Thyroid gland (tissue), 4 donors: ENCODE measurements at places on chromosomes 11 and 22.

DNA sequence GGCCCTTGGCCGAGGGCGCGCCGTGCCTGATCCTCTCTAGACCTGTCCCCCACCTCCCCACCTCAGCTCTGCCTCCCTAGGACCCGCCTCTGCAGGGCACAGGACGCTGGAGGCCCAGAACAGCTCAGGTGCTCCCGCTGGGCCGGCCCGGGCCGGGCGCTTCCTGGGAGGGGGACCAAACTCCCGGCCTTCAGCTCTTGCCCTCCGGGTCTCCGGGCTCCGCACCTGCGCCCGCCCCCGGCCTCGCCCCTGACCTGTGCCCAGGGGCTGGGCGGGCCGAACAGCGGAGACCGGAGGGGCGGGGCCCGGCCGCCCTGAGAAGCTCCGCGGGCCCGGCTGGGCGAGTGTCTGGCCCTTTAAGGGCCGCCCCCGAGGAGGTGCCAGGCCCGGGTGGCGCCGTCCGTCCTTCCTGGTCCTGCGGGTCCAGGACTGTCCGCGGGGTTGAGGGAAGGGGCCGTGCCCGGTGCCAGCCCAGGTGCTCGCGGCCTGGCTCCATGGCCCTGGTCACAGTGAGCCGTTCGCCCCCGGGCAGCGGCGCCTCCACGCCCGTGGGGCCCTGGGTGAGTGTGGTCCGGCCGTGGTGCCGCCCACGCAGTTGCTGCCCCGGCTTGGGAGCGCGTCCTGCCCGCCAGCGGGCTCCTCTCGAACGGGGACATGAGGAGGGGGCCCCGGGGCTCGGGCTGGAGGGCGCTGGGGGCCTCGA, at the start of gene SSH3:
SSH3 (plus strand) TSS at position 399 of the 703 bp plus-strand sequence; CDS start at position 495, 96 bp downstream.
- no peaks in the 10 kb centered on the region for H3K27me3 ChIP-seq
- H3K27ac ChIP-seq = peak within 1 kb of the TSS; percentile 76
- H3K4me1 ChIP-seq = peaks cover 24% of the 10 kb centered on the region
- peak within 1 kb of the TSS; percentile 92 for H3K4me3 ChIP-seq

GRCh38 chr22:46453006-46453828, 84.2 kb downstream of the CELSR1 start:
- no peaks in the 10 kb centered on the region for H3K36me3 ChIP-seq
- no peak overlapping the region for H3K27ac ChIP-seq
- H3K4me3 ChIP-seq = no peak overlapping the region
- no peak for DNase-seq
- H3K27me3 ChIP-seq = no peaks in the 10 kb centered on the region

- peak; percentile 59 for DNase-seq
- no peak overlapping the region for H3K4me3 ChIP-seq
- no peak overlapping the region for H3K27ac ChIP-seq
- no peaks in the 10 kb centered on the region for H3K27me3 ChIP-seq
- peaks cover 13% of the 10 kb centered on the region for H3K4me1 ChIP-seq
Observed at GRCh38 chr22:50316114-50317065, 8.9 kb upstream of the PLXNB2 start.

- H3K36me3 ChIP-seq = no peaks in the 10 kb centered on the region
- H3K4me3 ChIP-seq = no peak overlapping the region
- H3K4me1 ChIP-seq = no peaks in the 10 kb centered on the region
- no peak for DNase-seq
- no peaks in the 10 kb centered on the region for H3K27me3 ChIP-seq
Observed at GRCh38 chr11:116505298-116506262, 267.2 kb downstream of the BUD13 start.

GRCh38 chr11:122814401-122814800, 23.9 kb upstream of the CRTAM start:
- H3K36me3 ChIP-seq = no peaks in the 10 kb centered on the region
- H3K27me3 ChIP-seq = no peaks in the 10 kb centered on the region
- H3K4me1 ChIP-seq = peaks cover 25% of the 10 kb centered on the region

GRCh38 chr11:26719998-26720397, 1.9 kb downstream of the SLC5A12 start:
- H3K36me3 ChIP-seq = no peaks in the 10 kb centered on the region
- H3K27ac ChIP-seq = no peak overlapping the region
- H3K4me1 ChIP-seq = no peaks in the 10 kb centered on the region
- no peak for DNase-seq

GRCh38 chr11:32562839-32563599, 20.6 kb upstream of the EIF3M start:
- no peak overlapping the region for H3K4me3 ChIP-seq
- H3K27me3 ChIP-seq = no peaks in the 10 kb centered on the region
- H3K27ac ChIP-seq = peak overlapping the region; percentile 45
- peaks cover 15% of the 10 kb centered on the region for H3K4me1 ChIP-seq
- DNase-seq = peak; percentile 72
- H3K36me3 ChIP-seq = no peaks in the 10 kb centered on the region

DNA sequence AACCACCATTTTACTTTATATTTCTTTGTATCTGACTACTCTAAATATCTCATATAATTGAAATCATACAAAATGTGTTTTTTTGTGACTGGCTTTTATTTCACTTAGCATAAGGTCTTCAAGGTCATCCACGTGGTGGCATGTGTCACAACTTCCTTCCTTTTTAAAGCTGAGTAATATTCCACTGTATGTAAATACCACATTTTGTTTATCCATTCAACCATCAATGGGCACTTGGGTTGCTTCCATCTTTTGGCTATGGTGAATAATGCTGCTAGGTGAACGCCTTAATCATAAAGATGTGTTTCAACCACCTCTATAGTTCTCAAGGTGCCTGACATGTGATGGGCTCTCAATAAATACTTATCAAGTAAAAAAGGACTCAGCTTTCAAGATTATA, 15.5 kb downstream of the RAB30 start:
- no peaks in the 10 kb centered on the region for H3K36me3 ChIP-seq
- no peaks in the 10 kb centered on the region for H3K27me3 ChIP-seq
- H3K4me3 ChIP-seq = no peak overlapping the region
- DNase-seq = no peak

DNA sequence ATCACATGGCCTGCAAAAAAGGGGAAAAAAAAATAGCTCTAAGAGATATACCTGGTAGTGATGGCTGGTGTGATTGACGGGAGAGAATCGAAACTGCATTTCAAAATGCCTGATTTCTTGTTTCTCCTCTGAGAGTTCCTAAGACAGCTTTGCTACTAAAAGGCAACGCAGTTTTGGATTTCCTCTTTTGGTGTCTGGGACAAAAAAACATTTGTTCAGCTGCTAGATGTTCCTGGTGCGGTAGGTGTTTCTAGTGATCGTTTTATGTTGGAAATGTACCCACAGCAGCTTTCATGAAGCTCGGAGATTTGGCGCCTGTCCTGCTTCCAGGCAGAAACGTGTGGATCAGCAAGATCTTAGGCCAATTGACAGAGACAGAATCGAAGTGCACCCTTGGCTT, 18.1 kb downstream of the P2RX3 start:
- no peaks in the 10 kb centered on the region for H3K4me1 ChIP-seq
- no peaks in the 10 kb centered on the region for H3K27me3 ChIP-seq
- no peak overlapping the region for H3K27ac ChIP-seq
- H3K4me3 ChIP-seq = no peak overlapping the region
- H3K36me3 ChIP-seq = no peaks in the 10 kb centered on the region

DNA sequence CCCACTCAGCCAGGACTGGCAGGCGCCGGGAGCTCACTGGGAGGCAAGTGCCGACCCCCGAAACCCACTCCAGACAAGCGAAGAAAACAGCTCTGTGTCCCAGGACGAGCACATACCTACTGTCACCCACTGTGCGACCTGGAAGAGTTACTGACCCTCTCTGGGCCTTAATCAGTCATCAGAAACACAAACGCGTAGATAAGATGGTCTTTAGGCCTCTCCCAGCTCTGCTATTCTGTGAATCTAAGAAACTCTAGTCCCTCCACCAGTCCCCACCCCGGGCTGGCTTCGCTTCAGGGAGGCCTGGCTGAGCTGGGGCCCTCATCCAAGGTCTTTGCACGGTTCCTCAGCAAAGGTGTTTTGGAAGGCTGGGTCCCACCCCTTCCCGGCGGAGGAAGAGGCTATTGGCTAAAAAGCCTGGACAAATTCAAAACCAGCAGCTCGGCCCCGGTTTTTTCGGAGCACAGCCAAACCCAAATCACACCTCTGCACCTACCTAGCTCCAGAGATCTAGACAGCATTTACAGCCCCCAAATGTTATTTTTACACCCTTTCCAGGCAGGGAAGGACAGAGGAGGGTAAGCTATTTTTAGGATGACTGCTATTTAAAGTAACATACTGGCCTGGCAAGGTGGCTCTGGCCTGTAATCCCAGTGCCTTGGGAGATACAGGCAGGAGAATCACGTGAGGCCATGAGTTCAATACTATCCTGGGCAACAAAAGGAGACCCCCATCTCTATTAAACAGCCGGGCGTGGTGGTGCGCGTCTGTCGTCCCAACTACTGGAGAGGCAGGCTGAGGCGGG, 13.2 kb upstream of the HDHD5 start:
- H3K36me3 ChIP-seq = no peaks in the 10 kb centered on the region
- peak; percentile 80 for DNase-seq
- no peaks in the 10 kb centered on the region for H3K27me3 ChIP-seq
- H3K4me1 ChIP-seq = no peaks in the 10 kb centered on the region

DNA sequence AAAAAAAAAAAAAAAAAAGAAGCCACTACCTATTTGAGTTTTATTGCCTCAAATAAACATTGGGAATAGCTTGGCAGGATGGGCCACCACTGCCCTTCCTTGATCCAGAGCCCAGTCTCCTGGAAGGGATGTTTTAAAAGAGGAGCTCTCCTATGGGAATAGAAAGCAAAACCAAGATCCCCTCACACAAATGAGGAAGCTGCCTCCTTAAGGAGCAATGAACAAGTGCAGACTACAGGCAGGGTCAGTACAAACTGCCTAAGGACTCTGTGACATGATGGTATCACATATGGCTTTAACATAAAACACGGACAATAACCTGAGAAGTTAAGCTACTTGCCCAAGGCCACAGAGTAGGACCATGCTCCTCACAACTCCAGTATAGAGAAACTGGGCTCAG, 120.8 kb downstream of the NAT10 start:
- no peak overlapping the region for H3K27ac ChIP-seq
- no peaks in the 10 kb centered on the region for H3K36me3 ChIP-seq
- H3K27me3 ChIP-seq = no peaks in the 10 kb centered on the region
- no peak for DNase-seq

GRCh38 chr11:72173291-72173690, 18.6 kb upstream of the FOLR1 start:
- H3K27me3 ChIP-seq = no peaks in the 10 kb centered on the region
- H3K4me3 ChIP-seq = no peak overlapping the region
- H3K4me1 ChIP-seq = no peaks in the 10 kb centered on the region
- no peak for DNase-seq
- no peak overlapping the region for H3K27ac ChIP-seq
- no peaks in the 10 kb centered on the region for H3K36me3 ChIP-seq

GRCh38 chr11:24842308-24842707, 345.5 kb downstream of the LUZP2 start:
- no peak overlapping the region for H3K27ac ChIP-seq
- H3K4me3 ChIP-seq = no peak overlapping the region
- H3K36me3 ChIP-seq = no peaks in the 10 kb centered on the region
- H3K27me3 ChIP-seq = no peaks in the 10 kb centered on the region
- no peaks in the 10 kb centered on the region for H3K4me1 ChIP-seq
- no peak for DNase-seq

DNA sequence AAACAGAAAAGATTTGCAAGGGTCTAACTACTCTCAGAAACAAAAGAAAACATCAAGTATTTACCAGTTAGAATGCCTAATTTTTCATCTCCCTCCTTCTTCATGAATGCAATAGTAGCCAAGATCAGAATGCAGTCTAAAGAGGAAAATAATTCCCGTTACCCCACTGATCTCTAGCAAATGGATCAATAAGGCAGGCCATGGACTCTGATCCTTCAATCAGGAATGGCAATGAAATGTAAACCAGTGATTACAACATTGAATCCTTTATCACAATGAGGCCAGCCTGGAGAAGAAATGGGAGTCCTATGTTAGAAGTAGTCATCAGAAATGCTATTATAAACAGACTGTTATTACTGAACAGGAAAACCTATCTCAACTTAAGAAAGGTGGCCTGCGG, 106.6 kb downstream of the APOL5 start:
- no peak overlapping the region for H3K4me3 ChIP-seq
- no peaks in the 10 kb centered on the region for H3K36me3 ChIP-seq
- H3K27me3 ChIP-seq = no peaks in the 10 kb centered on the region
- DNase-seq = no peak
- peaks cover 27% of the 10 kb centered on the region for H3K4me1 ChIP-seq
- no peak overlapping the region for H3K27ac ChIP-seq

- H3K27me3 ChIP-seq = no peaks in the 10 kb centered on the region
- H3K4me3 ChIP-seq = no peak overlapping the region
- no peaks in the 10 kb centered on the region for H3K36me3 ChIP-seq
- H3K27ac ChIP-seq = no peak overlapping the region
- no peak for DNase-seq
- no peaks in the 10 kb centered on the region for H3K4me1 ChIP-seq
Observed at GRCh38 chr11:119258983-119259382, 52.8 kb downstream of the CBL start.

GRCh38 chr22:30821381-30821780, 126.7 kb downstream of the OSBP2 start:
- H3K27me3 ChIP-seq = peaks cover 12% of the 10 kb centered on the region
- peaks cover 7% of the 10 kb centered on the region for H3K4me1 ChIP-seq
- no peaks in the 10 kb centered on the region for H3K36me3 ChIP-seq
- no peak for DNase-seq
- H3K4me3 ChIP-seq = no peak overlapping the region

- H3K36me3 ChIP-seq = no peaks in the 10 kb centered on the region
- H3K4me1 ChIP-seq = no peaks in the 10 kb centered on the region
- DNase-seq = no peak
- no peak overlapping the region for H3K4me3 ChIP-seq
- no peaks in the 10 kb centered on the region for H3K27me3 ChIP-seq
- no peak overlapping the region for H3K27ac ChIP-seq
Observed at GRCh38 chr11:91978747-91979146, 245.9 kb upstream of the FAT3 start.

- H3K27ac ChIP-seq = no peak overlapping the region
- H3K4me3 ChIP-seq = no peak overlapping the region
- H3K36me3 ChIP-seq = no peaks in the 10 kb centered on the region
- H3K27me3 ChIP-seq = no peaks in the 10 kb centered on the region
Observed at GRCh38 chr22:19884954-19885751, 30.5 kb upstream of the GNB1L start.

- peaks cover 34% of the 10 kb centered on the region for H3K4me1 ChIP-seq
- peak; percentile 55 for DNase-seq
- peak within 1 kb of the TSS; percentile 58 for H3K4me3 ChIP-seq
- H3K27me3 ChIP-seq = no peaks in the 10 kb centered on the region
- H3K36me3 ChIP-seq = no peaks in the 10 kb centered on the region
Observed at GRCh38 chr11:68213135-68213515, at the start of gene KMT5B. KMT5B (minus strand) TSS chr11:68213296; CDS start chr11:68190076, 23,220 bp downstream.

DNA sequence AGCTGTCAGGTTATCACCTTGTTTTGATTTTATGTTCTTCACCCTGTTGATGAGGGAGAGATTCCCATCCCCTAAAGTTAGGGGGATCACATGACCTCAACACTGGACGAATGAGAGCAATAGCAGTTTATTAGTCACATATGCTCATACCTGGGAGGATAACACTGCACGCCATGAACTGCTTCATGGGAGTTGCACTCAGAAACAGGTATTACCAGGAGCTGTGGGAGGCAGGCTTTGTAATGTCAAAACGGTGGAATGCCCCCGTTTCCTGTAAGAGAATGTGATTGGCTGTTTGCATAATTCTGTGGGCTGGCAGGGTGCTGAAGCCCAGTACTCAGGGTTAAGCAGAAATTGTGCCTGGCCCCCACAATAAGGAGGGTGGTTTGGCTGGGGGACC, 3.2 kb upstream of the THY1 start:
- peaks cover 19% of the 10 kb centered on the region for H3K4me1 ChIP-seq
- DNase-seq = no peak
- H3K4me3 ChIP-seq = no peak overlapping the region
- no peaks in the 10 kb centered on the region for H3K27me3 ChIP-seq
